Stimulated activated CD4-positive, alpha-beta T cell treated with anti-CD3 and anti-CD28 coated beads, Interleukin-12 subunit alpha, Interleukin-12 subunit beta, amount 100 ng/mL, for 48 hours (primary cell): ENCODE measurements at places on chromosomes 6 and 20.

- no peak for DNase-seq
These were observed 25.8 kb upstream of the SEC63 start for GRCh38 chr6:107983811-107984210.

DNA sequence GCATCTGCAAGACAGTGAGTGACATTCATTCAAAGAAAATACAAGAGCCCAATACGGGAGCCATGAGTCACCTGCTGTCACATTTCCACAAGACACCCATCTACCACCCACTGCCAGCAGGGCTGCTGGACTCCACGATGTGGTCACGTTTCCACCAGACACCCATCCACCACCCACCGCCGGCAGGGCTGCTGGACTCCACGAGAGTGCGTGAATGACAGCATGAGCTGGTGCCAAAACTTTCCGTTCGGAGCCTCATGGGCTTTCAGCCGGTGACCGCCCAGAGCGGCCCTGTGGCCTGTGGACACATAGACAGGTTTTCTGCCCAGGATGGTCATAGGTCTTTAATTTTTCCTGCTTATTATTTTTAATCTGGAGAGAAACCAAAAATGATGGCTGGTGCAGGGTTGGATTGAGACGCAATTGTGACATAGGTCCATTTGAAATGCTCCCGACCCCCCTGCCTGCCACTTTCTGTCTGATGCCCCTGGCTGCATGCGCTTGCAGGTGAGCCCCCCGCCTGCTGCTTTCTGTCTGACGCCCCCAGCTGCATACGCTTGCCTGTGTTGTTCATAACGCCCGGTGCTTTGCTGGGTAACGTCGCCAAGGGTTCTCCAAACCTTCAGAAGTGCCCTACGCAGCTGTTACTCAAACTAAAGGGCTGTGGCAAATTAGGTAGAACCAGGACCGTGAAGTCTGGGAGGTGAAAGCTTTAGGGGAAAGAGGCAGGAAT lies 59.1 kb upstream of the SMOC2 start:
- DNase-seq = no peak

DNA sequence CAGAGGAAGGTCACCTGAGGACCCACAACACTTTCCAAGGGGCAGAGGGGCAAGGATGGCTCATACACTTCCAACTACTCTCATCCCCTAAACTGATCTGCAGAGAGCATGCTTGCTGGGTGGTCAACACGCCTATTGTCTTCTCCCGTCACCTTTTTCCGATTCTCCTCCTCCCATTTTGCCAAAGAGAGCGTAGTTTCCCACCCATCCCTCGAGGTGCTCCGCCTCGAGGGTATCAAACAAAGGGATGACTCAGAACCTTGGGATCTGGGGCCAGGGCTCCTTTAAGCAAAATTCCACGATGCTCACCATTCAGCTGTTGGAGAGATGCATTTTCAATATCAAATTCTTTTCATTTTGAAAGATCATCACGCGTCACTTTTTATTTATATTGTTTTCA lies 507.5 kb upstream of the SULF2 start:
- no peak for DNase-seq

- no peak for DNase-seq
These were observed 84.9 kb upstream of the CARMIL1 start for GRCh38 chr6:25194172-25194678.
